ENCODE measurements at places on chromosomes 4 and X.
A peak's percentile ranks its signal among the peaks of the same experiment; 100 is the strongest.

DNA sequence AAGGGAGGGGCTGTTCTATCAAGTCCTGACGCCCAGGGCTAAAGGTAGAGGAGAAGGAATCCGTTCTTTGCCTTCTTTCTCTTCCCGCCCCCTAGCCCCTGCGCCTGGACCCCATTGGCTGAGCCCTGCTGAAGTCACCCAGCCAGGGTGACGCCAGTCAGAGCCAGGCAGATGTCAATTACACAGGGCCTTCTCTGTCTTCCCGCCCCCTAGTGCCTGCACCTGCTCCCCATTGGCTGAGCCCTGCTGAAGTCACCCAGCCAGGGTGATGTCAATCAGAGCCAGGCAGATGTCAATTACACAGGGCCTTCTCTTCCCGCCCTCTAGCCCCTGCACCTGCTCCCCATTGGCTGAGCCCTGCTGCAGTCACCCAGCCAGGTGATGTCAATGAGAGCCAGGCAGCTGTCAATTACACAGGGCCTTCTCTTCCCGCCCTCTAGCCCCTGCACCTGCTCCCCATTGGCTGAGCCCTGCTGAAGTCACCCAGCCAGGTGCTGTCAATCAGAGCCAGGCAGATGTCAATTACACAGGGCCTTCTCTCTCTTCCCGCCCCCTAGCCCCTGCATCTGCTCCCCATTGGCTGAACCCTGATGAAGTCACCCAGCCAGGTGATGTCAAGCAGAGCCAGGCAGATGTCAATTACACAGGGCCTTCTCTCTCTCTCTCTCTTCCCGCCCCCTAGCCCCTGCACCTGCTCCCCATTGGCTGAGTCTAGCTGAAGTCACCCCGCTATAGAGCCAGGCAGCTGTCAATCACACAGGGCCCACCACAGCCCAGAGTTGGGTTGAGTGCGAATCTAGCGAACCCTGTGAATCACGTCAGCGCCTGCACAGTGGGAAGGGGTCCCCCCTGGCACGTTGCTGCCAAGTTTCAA lies 46.4 kb downstream of the ASMT start:
- DNase-seq: peak; percentile 80

- no peak for DNase-seq
Measured at GRCh38 chrX:74420196-74421035, 877 bp upstream of the SLC16A2 start.

DNA sequence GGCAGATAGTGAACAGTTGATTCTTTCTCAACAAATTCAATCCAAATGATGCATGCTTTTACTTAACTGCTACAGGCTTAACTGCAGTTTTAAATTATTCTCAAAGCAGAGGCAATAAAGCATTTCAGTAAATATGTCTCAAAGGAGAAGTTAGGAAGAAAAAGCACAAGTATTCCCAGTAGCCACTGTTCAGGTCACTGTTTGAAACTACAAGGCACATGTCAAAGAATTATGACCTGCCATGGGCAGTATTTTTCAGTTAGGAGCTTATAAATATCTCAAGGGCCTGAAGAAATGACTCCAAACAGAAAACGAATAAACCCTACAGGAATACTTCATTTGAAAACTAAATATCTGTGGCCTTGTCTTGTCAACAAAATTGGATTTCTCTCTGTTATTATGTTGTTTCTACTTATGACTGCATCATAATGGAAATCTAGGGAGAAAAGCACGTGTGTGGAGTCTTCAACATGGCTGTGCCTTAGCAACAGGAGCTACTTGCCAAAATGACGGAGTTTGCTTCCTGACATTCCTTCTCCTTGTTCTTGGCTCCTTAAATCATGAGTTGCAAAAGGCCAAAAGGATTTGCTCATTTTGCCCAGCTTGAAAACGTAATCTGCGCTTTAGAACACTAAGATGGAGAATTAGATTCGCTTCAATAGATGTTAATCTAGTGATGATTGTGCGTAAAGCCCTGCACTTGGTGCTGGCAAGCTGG lies 67.6 kb upstream of the GPR101 start:
- DNase-seq: no peak

DNA sequence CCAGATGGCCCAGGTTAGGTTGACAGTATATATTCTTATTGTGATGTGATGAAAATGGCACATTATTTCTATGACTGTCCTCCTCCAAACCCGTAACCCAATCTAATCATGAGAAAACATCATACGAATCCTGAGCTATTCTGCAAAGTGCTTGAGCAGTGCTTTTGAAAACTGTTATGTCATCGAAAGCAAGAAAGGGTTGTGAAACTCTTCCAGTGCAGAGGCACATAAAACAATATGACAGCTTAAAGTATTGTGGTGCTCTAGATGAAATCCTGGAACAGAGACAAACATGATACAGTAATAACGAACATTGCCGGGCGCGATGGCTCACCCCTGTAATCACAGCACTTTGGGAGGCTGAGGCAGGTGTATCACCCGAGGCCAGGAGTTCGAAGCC lies 1648.0 kb downstream of the STIM2 start:
- no peak for DNase-seq

DNA sequence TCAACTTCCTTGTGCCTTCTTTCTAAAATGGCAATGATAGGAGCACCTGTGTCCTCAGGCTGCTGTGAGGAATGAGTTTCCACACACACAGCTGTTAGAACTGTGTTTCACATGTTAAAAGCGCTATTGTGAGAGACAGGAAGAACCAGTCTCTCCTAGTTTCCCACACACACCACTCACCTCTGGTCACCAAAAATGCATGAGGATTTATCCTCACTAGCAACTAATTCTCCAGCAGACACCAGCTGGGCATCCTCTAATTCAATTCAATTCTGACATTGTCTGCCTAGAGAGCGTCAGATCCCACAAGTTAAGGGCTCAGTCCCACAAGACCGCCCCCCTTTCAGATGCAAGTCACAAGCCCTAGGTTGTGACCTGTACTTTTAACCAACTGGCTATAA lies 29.0 kb upstream of the SLC2A9 start:
- no peak for DNase-seq

- DNase-seq: no peak
Measured at GRCh38 chrX:13607996-13608365, 38.6 kb downstream of the EGFL6 start.

DNA sequence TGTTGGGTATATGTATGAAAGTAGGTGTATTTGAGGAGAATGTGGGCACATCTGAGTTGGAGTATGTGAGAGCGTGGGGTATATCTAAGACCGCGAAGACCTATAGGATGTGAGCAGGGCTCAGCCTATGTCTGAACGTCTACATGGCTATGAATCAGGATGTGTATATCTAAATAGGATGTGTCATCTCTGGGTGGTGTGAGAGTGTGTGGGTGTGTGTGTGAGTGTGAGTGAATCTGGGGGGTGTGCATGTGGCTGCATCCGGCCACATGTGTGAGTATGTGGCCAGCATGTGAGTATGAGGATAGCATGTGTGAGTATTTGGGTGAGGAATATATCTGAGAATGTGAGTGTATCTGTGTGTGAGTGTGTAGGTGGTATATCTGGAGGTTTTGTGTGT lies 7.7 kb downstream of the GPR173 start:
- no peak for DNase-seq

DNA sequence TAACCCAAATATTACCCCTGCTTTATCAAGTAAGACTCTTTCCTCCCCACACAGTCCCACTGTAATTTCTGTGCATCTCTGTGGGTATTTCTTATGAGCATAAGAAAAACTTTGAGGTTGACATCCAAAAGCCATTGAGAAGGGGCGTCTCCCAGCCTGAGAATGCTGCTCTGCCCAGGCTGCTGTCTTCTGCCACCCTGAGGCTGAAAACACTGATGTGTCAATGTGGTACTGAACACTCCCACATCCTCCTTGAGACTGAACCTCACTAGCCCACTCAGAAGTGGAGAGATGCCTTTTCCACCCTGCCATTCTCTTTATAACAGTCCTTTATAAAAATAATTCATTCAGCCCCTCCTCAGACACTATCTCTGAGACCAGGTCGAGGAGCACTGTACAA lies 120.8 kb downstream of the SMIM20 start:
- DNase-seq: no peak

DNA sequence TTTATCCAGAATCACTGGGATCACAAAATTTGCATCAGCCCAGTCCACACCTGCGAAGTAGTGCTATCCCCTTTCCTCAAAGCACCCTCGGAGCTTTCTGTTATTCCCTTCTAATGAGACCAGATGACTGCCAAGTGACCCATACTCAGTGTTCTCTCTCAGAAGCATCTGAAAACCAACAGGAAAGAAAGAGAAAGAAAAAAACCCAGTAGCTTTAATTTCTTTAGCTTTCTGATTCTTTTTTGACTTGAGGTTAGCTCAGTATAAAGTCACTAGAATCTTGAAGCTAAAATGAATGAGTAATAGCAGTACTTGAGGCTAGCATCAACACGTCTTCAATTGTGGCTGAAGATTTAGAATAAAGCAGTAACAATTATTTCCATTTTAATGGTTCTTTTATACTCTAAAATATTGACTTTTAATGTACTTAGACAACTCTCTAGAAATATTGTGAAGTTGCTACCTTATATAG lies 124.4 kb downstream of the ANK2 start:
- DNase-seq: no peak

GRCh38 chr4:72352711-72353110 lies 216.3 kb downstream of the ADAMTS3 start:
- no peak for DNase-seq

GRCh38 chr4:3483471-3483921 lies 20.4 kb downstream of the DOK7 start:
- DNase-seq: no peak

GRCh38 chr4:7546809-7547367 lies 112.2 kb upstream of the PSAPL1 start:
- no peak for DNase-seq

DNA sequence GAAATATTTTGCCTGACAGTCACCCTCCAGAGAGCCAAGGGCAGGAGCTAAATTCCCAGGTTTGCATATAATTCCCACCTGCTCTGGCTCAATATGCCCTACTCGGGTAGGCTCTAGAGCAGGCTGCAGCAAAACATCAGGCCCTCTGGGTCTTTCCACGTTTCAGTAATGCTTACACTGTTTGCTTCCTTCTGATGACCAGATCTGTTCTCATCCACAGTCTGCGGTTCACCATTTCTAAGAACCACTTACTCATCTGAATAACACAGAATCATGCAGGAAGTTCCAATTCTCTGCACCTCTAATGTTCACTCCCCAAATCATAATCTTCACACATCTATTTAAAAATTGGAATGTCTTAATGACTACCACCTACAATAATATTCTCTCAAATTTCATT lies 141.4 kb downstream of the PPP3CA start:
- peak; percentile 8 for DNase-seq

GRCh38 chrX:47158131-47158530 lies 13.1 kb downstream of the RBM10 start:
- DNase-seq: no peak

DNA sequence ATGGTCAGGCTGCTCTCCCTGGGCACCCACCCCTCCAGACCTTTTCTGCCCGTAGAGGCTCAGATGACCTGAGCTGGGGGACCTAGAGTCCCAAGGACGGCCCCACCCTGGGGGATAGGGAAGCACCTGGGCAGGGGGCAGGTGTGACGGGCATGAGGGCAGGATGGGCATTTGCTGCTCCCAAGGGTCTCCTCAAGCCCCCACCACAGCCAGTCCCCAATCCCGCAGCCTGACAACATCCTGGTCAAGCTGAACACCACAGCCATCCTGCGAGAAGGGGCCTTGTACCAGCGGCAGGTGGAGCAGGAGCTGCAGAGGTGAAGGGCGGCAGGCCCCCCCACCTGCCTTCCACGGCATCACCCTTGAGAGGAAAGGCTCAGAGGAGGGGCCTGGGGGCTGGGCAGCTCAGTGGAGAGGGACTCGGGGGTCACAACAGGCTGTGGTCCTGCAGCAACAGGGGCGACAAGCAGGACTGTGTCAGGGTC lies 17.8 kb upstream of the RNF4 start:
- DNase-seq: no peak

DNA sequence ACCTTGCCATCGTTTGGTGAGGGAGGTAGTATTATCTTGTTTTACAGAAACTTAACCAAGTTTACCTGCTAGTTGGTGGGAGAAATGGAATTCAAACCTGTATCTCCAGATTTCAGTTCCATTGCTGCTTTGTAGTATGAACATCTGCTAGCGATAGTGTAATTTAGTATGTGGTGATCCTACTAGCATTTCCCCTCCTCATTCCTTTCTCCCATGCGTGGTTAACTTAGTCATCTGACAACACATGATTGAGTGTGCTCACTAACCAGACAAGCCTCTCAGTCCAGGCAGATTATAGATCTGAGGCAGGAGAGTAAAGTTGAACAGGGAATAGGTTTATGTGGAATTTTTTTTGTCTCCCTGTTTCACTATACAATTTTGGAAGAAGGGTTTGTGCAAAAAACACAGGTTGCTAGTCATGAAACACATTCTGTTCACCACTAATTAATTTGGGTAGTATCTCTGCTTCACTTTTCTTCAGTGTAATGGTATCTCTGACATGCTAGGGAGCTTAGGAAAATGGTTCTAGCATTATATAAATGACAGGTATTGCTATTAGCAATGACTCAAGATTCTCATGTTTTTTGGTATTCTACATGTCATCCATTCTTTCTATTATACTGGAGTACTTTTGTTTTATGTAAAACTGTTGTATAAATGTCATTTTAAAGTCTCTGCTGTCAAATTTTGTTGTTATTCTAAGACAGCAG lies 21.7 kb downstream of the RBPJ start:
- DNase-seq: no peak

GRCh38 chrX:149831473-149831872 lies 49.5 kb upstream of the MAGEA8 start:
- DNase-seq: no peak

DNA sequence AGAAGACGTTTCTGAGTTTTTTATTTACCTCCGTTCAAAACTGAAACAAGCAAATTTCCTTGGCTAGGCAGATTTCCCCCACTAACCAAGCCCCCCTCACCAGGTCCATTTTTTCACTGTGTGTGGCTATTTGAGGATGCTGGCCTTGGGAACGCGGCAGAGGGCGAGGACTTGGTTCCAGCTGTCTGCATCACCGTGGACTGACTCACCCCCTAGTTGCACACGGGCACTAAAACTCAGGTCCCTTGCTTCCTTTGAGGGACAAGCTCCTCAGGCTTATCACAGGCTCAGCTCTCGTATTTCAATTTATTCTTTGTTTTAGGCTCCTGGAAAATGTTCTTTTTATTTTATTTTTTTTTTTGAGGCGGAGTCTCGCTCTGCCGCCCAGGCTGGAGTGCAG lies 8.4 kb upstream of the MTNR1A start:
- DNase-seq: no peak

GRCh38 chr4:85776579-85776978 lies 301.6 kb downstream of the ARHGAP24 start:
- DNase-seq: no peak

GRCh38 chrX:104359124-104359523 lies 104.4 kb upstream of the ESX1 start:
- DNase-seq: no peak

GRCh38 chr4:60134099-60134498 lies 1066.0 kb upstream of the ADGRL3 start:
- no peak for DNase-seq
